ENCODE measurements at places on chromosomes 11 and 22. TPM values are rescaled to one million over a fixed set of nuclear protein-coding genes. Genes with fewer than 3 reads are reported as not detected.

HEPACAM gene
- not detected for total RNA-seq

DNA sequence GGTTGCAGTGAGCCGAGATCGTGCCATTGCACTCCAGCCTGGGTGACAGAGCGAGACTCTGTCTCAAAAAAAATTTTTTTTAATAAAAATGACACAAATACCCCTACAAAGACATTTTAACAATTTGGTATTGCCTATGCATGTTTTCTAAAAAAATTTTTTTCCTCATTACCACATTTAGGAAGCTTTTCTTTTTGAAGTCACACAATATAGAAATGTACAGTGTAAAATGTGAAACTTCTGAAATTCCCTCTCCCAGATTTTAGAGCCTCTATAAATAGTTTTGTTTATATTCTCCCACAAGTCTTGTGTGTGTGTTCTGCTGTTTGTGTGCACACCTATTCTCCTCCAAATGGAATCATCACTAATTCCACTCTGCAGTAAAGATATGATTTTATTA is 7.6 kb downstream of the ST14 start:
- no peak for DNase-seq

- DNase-seq: no peak
Measured at GRCh38 chr11:131766637-131767036, 396.2 kb downstream of the NTM start.

- no peak for DNase-seq
Measured at GRCh38 chr11:27467181-27467913, 5.2 kb downstream of the LGR4 start.

VWCE gene
- total RNA-seq: 2.5 TPM

GRCh38 chr11:8258289-8258688 is 5.4 kb downstream of the LMO1 start:
- DNase-seq: no peak

NXPE4 gene
- not detected for total RNA-seq

DNA sequence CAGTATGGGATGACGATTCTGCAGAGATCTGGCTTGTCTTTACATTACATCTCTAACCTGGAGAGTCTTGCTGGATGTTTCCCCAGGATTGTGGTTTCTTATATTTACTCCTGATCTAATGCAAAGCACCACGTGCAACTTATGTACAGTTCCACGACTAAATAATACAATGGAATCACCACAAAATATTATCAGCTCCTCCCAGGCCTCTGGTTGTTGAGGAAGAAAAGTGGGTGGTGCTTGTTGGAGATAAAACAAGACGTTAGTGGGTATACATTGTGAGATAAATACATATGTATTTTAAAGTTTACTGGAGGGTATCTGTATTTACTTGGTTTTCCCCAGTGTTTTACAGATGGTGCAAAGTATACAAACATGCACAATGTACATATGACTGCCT is 569.7 kb downstream of the NTM start:
- DNase-seq: no peak

DNA sequence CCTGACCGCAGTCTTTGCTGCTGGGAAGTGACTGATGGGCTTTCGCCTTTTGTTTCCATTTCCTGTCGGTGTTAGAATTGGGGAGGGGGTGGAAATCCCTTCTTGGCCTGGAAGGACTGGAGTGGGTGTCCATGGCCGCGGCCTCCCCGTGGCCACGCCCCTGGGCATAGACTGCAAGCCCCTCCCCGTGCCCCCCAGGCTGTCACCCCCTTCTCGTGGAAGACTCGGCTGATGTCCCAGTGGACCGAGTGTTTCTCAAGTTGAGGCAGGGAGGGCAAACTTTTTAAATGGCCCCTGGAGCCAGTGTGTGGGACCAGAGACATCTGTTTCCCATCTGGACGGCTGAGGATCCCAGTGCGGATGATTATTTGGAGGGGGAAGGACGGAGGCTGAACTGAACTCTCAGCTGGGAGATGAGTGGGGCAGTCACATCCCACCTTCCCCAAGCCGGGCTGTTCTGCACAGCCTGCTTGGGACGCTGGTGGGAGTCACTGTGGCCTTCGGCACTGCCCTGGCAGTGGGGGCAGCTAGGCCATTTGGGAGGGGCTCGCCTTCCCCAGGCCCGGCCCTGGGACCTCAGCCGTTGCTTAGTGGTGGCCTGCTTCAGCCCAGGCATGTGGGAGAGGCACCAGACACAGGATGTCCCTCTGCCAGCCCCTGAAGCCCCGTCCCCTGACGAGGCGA is 1.6 kb downstream of the CD81 start:
- DNase-seq: no peak

OOSP4A gene
- total RNA-seq: not detected

DNA sequence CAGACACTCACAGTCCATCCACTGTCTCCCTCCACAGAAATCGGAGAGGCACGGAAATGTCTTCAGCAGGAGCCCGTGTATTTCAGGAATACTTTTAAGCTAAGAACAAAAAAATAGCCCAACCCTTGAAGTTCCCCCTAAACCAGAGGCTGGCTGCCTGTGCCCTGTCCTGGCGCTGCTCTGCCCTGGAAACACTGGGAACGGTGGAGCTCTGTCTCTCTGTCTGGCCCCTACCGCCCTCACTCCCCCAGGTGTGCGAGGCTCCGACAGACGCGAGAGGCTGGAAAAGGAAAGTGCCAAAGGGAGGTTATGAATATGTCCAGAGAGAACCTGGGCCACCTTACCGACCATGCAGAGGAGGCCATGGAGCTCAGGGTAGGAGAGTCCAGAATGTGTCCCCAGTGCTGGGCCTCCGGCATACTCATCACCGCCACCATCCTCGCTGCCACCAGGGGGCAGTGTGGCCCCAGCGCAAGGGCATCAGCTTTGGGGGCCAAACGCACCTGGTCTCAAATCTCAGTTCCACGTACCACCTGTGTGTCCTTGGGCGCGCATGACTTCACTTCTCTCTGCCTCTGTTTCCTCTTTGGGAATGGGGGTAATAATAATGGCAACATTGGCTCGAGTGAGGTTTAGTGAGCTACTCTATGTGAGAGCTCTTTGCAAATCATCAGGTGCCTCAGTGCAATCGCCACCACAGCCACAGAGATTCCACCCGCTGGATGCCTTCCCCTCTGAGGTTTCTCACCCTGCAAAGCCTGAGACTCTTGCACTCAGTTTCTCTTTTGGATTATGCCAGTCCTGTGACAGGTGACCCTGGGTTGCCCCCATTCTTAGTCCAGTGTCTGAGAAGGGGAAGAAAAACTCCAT is 10.4 kb upstream of the SLCO2B1 start:
- peak; percentile 57 for DNase-seq

- peak; percentile 26 for DNase-seq
Measured at GRCh38 chr11:128886406-128887124, 4.6 kb upstream of the KCNJ5 start.

TRAPPC4 gene
- 54.8 TPM for total RNA-seq

BAIAP2L2 gene
- 1.7 TPM for total RNA-seq

GRCh38 chr11:101727451-101727850 is 143.6 kb upstream of the TRPC6 start:
- DNase-seq: no peak

DNA sequence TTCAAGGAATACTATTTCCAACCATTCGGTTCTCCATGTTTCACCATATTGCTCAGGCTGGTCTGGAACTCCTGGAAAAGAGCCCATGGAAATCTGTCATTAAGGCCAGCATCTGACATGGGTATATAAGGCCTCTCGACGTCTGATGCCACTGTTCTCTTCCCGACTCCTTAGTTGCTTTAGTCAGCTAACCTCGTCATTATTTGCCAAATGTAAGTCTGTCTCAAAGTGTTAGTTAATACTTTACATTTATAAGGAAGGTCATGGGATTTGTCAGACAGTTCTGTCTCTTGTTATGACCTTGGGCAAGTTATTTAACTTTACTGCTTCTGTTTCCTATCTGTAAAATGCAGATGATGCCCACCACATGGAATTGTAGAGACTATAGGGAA is 1.6 kb downstream of the MRPL48 start:
- DNase-seq: no peak

TBCEL gene
- total RNA-seq: 89.4 TPM

- DNase-seq: no peak
Measured at GRCh38 chr11:129249351-129249750, 57.2 kb upstream of the ARHGAP32 start.

GRCh38 chr22:19902245-19902715 is 39.3 kb upstream of the COMT start:
- no peak for DNase-seq

- peak; percentile 85 for DNase-seq
Measured at GRCh38 chr11:75313513-75314272, 37.8 kb downstream of the ARRB1 start.

DNA sequence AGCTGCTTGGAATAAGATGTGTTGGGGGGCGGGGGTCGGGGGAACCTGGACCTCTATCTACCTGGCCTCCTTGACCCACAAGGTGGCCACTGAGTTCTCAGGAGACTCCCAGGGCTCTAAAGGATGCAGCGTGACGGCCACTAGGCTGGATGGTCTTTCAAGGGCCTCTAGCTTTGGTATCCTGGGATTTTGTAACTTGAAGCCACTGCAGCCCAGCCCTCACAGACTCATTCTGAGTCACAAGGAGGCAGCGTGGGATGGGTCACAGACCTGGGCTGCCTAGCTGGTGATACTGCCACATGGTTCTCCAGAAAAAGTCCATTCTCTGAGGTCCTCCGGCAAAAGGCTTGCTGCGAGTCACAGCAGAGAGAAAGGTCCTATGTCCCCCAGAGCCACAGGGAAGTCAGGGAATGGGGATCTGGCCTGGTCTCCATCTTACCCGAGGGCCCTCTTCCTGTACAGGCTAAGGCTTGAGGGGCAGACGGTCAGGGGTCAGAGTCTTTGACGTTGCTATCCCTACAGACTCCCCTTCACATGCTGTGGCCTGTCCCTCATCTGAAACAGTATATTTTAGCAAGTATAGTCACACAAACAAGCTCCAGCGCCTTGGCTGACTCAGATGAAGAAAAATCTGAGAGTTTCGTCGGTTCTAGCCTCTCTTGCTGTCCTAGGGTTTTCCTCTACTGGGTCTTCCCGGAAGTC is 52.4 kb downstream of the KCNC1 start:
- DNase-seq: no peak

GRCh38 chr11:120222916-120223315 is 12.1 kb downstream of the OAF start:
- no peak for DNase-seq

BATF2 gene
- 2.9 TPM for total RNA-seq

MCM5 gene
- total RNA-seq: 25.6 TPM

GRCh38 chr11:18140145-18140544 is 7.8 kb downstream of the MRGPRX3 start:
- DNase-seq: no peak

TEX12 gene
- not detected for total RNA-seq

GRCh38 chr11:64060861-64061444 is 25.2 kb downstream of the FLRT1 start:
- peak; percentile 53 for DNase-seq

- no peak for DNase-seq
Measured at GRCh38 chr22:17733466-17733865, 40.8 kb downstream of the BID start.

DNA sequence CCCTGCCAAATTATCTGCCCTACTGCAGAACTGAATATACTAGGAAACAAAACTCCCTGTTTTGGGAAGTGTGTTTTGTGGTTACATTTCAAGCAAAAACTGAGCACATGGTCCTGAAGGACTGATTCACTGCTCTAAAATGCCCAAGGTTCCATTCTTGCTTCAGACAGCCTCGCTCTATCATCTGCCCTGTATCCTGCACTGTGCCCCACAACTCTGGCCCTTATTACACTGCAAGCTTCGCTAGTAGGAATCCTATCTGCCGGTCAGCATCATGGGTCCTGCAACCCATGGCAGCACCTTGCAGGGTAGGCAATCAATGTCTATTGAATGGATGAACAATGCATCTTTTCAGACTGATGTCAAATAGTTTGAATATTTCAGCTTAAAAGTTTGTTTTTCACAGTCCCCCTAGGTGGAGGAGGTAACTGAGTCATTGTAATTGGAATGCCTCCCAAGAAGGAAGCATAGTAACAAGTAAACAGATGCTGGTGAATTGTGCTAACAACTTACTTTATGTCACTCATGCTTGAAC is 21.3 kb downstream of the LAYN start:
- DNase-seq: no peak

DNA sequence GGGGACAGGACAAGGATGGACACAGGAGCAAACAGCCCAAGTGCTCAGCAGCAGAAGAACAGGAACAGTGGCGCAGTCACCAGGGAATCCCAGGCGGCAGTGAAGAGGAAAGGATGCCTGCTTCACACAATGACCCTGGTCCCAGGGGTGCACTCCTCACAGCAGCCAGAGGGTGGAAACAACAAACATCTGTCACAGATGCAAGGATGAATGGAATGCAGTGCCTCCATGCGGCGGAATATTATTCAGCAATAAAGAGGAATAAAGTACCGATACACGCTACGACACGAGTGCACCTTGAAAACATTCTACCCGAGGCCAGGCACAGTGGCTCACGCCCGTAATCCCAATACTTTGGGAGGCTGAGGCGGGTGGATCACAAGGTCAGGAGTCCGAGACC is 12.7 kb downstream of the CSNK1E start:
- no peak for DNase-seq

- peak; percentile 73 for DNase-seq
Measured at GRCh38 chr11:59680287-59681154, 11.7 kb upstream of the PATL1 start.

DNA sequence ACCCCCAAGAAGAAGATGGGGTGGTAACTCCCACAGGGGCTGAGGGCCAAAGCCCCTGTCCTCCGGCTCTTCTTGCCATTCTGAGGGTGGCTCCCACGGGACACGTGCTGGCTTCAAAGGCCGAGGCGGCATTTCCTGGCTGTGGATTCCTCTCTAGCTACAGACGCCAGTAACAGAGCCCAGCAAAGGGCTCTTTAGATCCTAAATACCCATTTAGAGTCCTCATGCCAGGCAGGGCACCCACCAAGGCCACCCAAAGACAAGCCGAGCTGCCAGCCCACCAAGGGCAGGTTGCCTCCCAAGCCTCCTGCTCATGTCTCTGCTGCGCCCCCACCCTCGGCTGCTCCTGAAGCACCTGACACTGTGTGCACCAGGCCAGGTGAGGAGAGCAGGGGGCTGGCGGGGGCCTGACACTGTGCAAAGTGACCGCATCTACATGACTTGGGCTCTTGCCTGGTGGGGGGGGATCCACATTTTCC is 5.7 kb downstream of the LRFN4 start:
- DNase-seq: no peak

DNA sequence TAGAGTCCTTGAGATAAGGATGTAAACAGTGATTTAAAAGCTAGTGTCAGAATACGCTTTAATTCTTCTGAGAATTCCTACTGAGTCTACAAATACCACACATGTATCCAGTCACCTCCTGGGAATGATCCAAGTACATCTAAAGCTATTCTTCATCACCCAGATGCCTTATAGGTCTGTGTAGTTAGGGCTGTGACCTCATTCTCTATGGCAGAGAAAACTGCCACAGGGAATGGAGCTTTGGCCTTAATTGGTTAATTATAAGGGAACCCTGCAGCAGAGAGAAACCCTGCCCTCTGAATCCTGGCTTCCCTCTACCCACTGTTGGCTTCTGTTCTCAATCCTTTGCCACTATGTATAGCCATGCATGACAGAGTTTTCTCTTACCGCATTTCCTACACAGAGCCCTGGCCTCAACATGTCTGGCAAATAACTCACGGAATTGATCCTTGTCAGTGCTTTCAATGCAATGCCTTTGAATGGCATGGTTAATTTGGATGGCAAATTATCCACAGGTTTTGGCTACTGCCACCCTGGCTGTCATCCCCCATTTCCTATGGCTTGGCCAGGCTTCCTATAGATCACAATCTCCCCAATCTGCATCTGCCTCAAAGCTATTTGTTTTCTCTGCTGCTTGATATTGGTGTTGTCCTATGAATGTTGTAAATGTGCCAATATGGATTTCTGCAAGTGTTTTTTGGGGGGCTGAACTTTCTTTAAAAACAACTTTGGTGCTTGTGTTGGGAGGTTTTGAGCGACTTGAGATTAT is 2.9 kb downstream of the DIXDC1 start:
- no peak for DNase-seq

- DNase-seq: no peak
Measured at GRCh38 chr11:46562527-46562926, 31.3 kb downstream of the AMBRA1 start.

Data from thyroid gland (tissue), 4 donors.